ENCODE measurements at places on chromosomes 1 and 21.
A peak's percentile ranks its signal among the peaks of the same experiment; 100 is the strongest.

- peak; percentile 77 for DNase-seq
These were observed 32.8 kb upstream of the S1PR1 start for GRCh38 chr1:101203820-101204540.

DNA sequence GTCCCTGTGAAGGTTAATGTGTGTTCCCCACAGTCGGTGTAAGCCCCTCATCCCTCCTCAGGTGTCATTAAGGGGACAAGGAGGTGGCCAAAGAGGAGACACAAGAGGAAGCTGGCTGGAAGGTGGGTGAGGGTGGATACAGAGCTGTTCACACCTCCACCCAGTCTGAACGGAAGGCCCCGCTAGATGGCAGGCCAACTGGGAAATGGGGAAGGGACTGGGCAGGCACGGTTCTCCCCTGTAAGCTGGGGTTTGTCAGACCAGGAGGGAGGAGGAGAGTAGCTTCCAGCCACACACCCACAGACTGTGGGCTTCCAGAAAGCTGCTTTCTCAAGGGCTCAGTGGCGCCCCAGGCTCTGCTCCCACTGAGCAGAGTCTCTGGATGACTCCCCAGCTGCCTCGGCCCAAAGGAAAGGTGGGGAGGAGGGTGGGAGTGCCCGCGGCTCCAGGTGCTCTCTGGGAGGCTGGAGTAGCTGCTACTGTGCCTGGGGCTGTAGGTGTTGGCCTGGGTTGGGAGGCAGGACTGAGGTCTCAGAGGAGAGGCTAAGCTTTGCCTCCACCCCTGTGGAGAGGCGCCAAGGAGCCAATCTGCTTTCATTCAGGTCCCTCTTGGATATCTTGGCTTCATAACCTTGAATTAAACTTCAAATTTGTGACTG, 41.2 kb downstream of the PCP4 start:
- DNase-seq, result no peak

DNA sequence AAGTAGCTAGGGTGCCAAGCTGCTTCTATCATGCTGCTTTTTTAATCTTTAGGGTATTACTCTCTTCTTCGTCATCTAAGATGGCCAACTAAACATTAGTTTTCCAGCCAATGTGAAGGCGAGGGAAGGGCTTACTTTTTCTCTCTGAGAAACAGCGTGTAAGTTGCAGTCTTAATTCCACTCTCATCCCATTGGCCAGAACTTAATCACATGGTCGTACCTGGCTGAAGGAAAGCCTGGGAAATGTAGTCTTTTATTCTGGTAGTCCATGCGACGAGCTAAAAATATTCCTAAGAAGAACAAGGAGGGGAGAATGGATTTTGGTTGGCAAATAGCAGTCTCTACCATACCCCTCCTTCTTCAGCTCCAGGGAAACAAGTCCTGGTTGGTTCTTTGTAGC, 21.5 kb downstream of the DNAJC6 start:
- DNase-seq, result no peak

GRCh38 chr1:56094168-56094567, 485.2 kb downstream of the PLPP3 start:
- no peak for DNase-seq

- no peak for DNase-seq
These were observed 17.1 kb upstream of the UBXN10 start for GRCh38 chr1:20168564-20169491.

DNA sequence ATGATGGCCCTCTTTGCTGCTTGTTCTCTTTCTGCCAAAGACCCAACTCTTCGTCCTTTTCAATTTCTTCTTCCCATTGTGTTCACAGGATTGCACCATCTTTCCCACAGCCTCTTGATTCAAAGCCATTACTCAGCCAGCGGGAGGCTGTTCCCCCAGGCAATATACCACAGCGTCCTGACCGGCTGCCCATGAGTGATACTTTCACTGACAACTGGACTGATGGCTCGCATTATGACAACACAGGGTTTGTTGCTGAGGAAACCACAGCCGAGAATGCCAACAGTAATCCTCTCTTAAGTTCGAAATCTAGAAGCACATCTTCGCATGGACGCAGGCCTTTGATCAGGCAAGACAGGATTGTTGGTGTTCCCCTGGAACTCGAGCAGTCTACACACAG, 167.4 kb downstream of the LRRC40 start:
- DNase-seq, result no peak

DNA sequence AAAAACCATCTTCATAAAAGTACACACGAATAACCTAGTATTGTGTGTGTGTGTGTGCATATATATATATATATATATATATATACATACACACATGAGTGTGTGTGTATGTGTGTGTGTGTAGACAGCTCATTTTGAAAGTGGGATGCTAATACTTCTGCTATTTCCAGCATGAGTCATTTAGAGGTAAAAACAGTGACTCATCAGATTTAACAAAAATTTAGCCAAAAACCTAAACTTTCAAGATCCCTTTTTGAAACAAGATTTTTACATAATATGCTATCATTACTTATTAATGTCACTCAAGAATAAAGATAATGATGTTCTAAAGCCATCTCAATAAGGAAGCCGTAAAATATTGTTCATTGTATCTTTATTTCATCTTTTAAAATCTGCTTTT, 35.6 kb upstream of the ADGRL4 start:
- DNase-seq, result peak; percentile 50

- DNase-seq, result peak; percentile 38
These were observed 185.2 kb upstream of the TMEM51 start for GRCh38 chr1:14968251-14968851.

DNA sequence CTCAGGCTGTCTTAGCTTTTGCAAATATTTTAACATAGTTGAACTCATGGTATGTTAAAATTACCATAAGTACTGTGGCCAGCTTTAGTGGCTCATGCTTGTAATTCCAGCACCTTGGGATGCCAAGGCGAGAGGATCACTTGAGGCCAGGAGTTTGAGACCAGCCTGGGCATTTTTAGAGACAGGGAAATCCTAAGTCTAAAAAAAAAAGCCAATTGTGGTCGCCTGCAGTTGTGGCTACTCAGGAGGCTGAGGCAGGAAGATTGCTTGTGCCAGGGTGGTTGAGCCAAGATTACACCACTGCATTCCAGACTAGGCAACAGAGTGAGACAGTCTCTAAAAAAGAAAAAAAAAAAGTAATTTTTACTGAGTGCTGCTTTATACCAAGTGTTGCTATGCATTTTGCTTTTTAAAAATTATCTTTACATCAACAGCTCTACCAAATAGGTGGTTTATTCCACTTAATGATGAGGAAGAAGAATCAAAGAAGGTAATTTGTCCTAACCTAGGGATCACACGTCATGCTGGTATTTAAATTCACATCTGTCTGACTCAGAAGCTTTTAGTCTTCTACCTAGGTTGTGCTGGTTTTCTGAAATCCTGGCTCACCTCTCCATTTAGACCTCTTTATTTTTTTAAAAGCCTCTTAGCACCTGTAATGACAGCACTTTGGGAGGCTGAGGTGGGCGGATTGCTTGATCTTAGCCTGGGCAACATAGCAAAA, 16.8 kb downstream of the PPP1R12B start:
- DNase-seq, result no peak

DNA sequence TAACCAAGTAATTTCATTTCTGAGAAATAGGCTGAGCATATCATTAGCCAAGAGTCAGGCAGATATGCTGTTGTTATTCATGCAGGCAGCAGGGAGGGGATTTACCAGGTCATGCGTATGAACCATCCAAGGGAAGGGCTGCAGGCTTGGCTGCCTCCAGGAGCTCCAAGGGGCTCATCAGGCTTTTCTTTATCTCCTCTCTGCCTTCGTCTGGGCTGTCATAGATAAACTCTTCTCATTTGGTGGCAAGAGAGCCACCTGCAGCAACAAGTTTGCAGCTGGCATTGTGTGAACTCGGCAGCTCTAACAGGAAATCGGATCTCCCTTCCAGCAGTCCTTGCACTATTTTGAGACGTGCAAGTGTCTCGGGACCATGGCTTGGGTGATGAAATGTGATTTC, 7.5 kb downstream of the CCDC27 start:
- DNase-seq, result no peak

GRCh38 chr1:224486801-224487583, 52.4 kb upstream of the WDR26 start:
- no peak for DNase-seq

- no peak for DNase-seq
These were observed 49.9 kb upstream of the ITPKB start for GRCh38 chr1:226788965-226789364.

DNA sequence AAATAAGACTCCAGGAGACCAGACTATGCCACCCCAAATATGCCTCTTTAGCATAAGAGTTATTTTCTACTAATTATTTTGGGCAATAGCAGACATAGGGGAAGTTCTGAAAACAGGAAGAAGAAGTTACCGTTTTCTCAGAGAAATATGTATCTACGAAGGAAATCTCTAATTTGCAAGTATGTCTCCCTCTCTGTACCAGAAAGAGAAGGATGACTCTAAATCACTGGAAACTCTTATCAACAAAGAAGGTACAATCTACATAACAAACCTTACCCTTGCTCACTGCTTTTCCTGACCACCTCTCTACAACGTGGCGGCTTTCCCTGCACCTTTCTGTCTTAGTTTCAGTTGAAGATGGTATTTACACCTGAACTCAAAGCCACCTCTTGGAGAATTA, 49.0 kb downstream of the OMA1 start:
- no peak for DNase-seq

GRCh38 chr1:24289937-24290595, 29.1 kb upstream of the GRHL3 start:
- no peak for DNase-seq

- DNase-seq, result no peak
These were observed 45.2 kb downstream of the SLC37A1 start for GRCh38 chr21:42558846-42559245.

- DNase-seq, result no peak
These were observed 59.6 kb downstream of the ATP6V1G3 start for GRCh38 chr1:198480876-198481275.

- no peak for DNase-seq
These were observed 166.4 kb downstream of the ZZZ3 start for GRCh38 chr1:77516106-77516505.

DNA sequence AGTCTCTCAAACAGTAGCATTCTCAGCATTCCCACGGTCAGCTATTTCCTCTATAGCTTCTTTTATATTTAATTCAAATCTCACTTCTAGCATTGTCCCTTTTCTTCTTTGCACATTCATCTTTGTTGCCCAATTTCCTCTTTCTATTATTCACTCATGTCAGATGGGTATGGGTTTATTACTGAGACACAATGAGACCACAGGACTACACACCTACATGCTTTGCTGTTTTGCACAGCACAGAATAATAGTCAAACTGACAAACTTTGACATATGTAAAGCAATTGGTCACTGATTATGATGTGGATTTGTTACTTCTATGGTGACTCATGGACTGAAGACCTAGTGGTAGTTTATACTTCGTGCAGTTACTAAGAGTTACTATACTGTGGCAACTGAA, 5.8 kb upstream of the CD1C start:
- DNase-seq, result no peak

- DNase-seq, result no peak
These were observed 4.8 kb downstream of the CLDN8 start for GRCh38 chr21:30211071-30211470.

GRCh38 chr1:3068564-3069431, at the start of gene PRDM16:
Gene PRDM16, plus strand, starts transcription at chr1:3069203. Its CDS starts 57 bp downstream, at chr1:3069260.
- DNase-seq, result no peak

GRCh38 chr1:167229719-167230385, 9.2 kb downstream of the POU2F1 start:
- no peak for DNase-seq

DNA sequence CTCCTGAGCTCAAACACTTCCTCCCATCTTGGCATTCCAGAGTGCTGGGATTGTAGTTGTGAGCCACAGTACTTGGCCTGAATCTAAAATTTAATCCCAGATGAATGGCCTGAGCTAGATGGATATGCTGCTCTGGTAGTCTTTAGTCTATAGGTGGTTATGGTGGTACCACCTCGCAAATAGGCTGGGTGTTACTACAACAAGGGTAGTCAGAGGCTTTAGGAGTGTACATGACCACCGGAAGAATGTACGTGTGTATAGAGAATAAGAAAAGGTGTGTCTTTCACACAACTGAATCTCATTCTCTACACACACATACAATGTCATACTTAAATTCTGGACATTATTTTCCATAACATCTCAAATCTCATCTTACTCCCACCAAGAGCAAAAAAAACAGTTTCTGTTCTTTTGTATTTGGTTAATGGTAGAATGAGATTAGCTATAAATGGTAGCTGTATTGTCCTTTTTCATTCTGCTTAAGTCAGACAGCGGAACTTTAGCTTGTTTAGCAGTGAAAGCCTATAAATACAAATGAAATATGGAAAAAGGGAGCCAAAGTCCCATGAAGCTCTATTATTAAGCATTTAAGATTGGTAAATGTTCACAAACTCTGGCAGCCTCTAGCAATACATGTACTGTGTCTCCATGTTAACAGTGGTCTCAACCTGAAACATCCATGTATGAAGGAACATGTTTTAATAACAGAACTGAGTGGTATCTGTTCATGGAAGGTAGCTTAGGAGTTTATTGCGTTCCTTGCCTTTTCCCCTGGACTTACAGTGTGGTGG, 16.2 kb downstream of the CAP1 start:
- DNase-seq, result no peak

- DNase-seq, result no peak
These were observed 32.1 kb downstream of the CTNNBIP1 start for GRCh38 chr1:9877962-9878361.

DNA sequence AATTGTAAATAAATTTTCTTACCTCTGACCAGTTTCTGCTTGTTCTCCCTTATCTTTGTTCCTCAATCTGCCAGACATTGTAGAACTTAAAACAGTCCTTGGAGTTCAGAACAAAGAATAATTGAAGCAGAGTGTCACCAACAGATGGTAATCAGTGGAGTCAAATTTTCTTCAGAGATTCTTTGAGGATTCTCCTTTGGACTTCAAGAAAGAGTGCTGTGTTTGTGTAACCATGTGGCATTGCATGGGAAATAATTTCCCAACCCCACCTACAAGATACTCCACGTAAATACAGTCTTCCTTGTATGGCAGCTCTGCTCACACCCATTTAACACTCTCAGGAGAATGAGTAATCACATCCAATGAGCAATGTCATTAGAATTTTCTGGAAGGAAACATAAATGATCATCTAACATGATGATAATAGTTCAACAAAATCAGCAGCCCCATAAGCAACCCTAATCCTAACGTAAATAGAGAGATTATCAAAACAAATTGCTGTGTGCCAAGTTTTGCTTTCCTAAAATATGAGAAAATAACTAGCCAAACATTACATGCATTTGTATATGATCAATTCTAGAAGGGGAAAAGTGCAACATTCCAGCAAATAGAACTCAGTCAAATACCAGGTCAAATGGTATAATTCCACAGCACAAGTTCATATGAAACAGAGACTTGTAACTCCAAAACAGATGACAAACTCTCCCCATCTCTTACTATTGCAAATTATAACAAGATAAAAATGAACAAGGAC, 6.9 kb upstream of the DENND1B start:
- no peak for DNase-seq

Measured in HS-5 (cell line).